ENCODE measurements at places on chromosomes 1 and 21. TPM values are rescaled to one million over a fixed set of nuclear protein-coding genes. Genes with fewer than 3 reads are reported as not detected.

DNA sequence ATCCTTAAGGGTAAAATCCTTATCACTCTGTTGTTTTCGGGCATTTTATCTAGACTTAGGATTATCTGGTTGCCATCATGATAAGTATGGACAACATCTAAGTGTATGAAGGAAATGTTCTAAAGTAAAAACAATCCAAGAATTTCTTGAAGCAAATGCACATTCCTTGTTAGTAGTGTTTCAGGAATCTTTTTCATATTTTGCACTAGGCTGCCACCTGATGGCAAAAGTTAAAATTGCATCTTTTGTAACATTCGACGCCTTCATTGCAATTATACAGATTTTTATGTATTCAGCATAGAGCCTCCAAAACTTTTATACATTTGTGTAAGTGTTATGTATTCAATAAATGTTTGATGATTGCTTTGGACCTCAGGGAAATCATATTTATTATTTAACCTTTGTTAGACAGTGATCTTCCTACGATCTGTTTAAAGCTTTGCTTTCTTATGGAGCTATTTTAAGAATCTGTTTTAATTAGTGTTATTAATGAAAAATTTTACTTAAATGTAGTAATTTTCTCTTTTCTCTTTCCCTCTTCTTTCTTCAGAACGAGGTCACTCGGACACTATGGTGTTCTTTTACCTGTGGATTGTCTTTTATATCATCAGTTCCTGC is 49.4 kb upstream of the KIAA1614 start:
- DNase-seq, result peak; percentile 62

DNA sequence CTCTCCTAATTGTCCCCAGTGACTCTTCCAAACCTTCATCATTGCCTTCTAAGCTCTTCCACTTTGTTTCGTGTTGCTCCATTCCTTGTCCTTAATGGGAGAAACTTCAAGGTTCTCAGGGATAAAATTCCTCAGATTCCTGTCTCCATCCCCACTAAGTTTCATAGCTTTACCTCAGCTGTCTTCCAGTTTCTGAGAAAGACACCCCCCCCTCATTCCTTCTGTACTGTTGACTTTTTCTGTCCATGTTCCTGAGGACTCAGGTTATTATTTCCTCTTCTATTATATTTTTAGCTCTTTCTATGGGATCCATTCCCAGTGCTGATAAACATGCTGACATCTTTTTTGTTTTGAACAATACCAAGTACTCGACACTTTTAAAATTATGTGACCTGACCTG is 215.3 kb upstream of the PTGFR start:
- no peak for DNase-seq

DNA sequence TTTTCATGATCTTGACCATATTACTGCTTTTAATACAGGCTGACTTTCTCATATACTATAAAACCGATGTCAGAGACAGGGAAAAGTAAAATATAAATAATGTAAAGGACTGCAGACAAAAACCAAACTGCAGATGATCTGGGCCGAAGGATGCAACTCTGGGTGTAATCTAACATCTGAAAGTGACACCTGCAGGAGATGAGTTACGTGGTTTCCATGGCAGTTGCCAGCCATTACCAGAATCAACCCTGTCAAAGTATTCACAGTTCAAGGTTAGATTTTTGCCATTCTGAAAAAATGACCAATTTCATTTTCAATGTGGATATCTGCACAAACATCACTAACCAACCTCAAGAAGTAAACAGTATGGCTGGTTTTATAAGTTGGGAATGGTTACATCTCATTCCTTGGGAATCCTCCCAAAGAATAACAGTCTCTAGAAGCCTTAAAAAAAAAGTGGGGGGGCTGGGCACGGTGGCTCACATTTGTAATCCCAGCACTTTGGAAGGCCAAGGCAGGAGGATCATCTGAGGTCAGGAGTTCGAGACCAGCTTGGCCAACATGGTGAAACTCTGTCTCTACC is 27.7 kb downstream of the DNAJC11 start:
- no peak for DNase-seq

DNA sequence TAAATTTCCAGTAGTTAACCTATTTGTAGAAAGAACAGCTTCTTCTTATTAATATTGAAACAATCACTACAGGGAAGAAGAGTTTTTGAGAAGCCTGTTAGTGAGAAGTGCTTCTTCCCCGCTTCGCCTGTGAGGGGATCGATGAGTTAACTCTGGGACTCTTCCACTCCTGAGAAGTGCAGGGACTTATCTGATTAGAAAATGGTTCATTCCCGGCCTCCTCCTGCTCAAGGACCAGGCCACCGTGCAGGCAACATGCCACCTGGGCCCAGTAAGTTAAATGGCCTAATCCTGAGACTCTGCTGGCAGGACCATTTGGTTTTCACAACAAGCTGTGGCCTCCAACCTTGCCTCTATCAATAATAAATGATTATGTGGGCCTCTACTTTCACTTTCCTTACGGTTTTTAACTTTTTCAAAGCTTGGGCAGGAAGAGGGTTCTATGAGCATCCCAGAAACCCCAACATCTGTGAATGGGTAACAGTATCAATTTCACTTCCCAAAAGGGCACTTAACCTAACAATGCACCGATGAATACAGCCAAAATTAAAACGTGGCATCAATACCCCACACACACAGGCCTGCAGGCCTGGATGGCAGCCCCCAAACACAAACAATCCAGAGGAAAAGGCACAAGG is 33.1 kb downstream of the SIPA1L2 start:
- no peak for DNase-seq

DNA sequence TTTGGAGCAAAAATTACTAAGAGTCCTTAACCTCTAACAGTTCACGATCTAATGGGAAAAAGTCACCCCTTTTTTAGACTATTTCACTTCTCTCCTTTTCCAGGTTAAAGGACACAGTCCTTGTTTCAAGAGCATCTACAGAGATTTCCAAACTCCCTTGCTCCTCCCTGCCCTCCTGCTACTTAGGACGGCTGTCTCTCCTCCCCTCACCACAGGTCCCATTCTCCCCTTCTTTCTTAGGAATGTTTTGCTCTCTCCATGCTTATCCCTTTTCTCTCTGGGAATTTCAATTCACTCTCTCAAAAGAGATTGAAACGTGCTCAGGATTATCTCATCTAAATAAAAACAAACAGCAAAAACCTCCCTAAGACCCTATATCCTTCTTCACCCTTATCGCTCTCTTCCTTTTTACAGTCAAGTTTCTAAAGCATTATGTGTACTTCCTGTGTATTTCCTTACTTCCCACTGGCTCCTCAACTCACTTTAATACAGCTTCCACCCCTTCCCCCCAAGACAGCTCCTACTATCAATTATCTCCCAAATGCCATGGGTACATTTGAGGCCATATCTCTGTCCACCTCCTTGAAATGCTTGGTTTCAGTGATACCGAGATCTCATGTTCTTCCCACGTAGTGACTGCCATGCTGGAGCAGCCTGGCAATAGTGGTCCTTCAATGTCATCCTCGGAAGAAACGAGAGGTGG is 43.2 kb upstream of the ZNF281 start:
- no peak for DNase-seq

GRCh38 chr1:59419361-59420140 is 122.7 kb downstream of the FGGY start:
- no peak for DNase-seq

GRCh38 chr1:203082571-203083462 is 3.0 kb downstream of the MYOG start:
- DNase-seq, result no peak

DNA sequence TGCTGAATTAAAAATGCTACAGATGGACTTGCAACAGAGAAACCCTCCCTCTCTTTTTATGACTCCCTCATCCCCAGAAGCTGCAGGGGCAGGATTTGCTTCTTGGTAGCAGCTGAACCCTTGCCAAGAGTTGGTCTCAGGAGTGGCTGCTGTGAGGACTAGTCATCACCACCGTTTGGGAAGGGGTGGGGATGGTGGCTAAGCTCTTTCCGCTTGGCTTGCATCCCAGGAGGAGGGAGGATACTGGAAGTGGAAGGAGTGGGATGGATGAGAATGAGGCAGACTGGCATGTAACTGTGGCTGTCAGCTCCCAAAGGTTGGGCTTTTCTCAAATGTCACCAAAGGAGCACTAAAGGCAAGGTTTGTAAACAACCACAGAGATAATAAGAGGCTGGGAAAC is 50.8 kb upstream of the COL24A1 start:
- no peak for DNase-seq

GRCh38 chr1:218478336-218478735 is 133.2 kb downstream of the TGFB2 start:
- no peak for DNase-seq

DNA sequence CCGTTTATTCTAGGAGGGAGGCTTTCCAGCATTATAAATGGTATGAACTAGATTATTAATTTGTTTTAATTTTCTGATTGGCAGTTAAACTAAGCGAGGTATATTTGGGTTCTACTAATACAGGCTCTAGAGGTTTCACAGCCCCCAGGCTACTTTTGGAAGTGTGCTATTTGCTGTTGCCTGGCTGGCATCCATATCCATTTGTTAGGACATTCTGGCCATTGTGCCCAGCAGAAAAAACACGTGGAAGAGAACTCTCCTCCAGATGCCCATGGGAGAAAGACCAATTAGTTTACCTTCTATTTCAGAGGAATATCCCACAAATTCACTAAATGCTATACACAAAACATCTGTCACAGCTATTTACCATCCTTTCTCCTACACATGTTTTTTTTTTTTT is 29.3 kb downstream of the MACO1 start:
- no peak for DNase-seq

DNA sequence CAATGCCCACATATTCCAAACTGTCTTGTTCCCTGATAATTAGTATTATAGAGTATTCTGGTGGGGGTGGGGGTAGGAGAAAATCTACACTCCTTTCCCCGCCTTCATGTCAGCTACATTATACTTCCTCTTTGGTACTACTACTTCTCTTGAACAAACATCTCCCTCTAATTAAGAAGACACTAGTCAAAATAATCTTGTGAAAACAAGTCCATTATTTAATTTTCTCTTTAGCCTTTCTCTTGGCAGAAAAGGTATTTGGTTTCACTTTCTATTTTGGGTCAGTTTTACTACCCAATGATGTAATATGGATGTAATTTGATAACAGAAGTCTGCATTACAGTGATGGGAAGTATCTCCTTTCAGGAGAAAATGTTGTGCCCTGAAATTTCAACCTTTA is 22.5 kb downstream of the NTMT2 start:
- peak; percentile 21 for DNase-seq

The TAS1R1 gene
- 0.13 TPM for polyA plus RNA-seq

The ALX3 gene
- not detected for polyA plus RNA-seq

The GLIS1 gene
- polyA plus RNA-seq, result 0.19 TPM

The APOBEC4 gene
- not detected for polyA plus RNA-seq

The RGSL1 gene
- polyA plus RNA-seq, result not detected

The NAXE gene
- 94.2 TPM for polyA plus RNA-seq

Measured in small intestine (tissue), 16 donors.